Stomach (tissue), 19 donors: ENCODE measurements at places on chromosomes 12 and 14. TPM values are rescaled to one million over a fixed set of nuclear protein-coding genes. Genes with fewer than 3 reads are reported as not detected.

The TUNAR gene
- not detected for total RNA-seq

DNA sequence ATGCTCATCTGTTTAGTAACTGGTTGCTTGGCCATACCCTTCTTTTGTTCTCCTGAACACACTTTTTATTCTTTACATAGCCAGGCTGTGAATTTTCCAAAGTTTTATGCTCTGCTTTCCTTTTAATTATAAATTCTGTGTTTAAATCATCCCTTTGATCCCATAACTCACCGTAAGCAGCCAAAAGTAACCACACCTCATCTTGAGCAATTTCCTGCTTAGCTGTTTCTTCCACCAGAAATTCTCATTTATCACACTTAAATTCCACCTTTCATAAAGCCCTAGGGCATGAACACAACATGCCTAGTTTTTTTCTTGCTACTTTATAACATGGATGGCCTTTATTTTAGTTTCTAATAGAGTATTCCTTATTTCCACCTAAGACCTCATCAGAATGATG lies 510.7 kb downstream of the C12orf50 start:
- DNase-seq = no peak
- no peak overlapping the region for H3K27ac ChIP-seq
- H3K4me1 ChIP-seq = no peaks in the 10 kb centered on the region
- no peaks in the 10 kb centered on the region for H3K27me3 ChIP-seq

DNA sequence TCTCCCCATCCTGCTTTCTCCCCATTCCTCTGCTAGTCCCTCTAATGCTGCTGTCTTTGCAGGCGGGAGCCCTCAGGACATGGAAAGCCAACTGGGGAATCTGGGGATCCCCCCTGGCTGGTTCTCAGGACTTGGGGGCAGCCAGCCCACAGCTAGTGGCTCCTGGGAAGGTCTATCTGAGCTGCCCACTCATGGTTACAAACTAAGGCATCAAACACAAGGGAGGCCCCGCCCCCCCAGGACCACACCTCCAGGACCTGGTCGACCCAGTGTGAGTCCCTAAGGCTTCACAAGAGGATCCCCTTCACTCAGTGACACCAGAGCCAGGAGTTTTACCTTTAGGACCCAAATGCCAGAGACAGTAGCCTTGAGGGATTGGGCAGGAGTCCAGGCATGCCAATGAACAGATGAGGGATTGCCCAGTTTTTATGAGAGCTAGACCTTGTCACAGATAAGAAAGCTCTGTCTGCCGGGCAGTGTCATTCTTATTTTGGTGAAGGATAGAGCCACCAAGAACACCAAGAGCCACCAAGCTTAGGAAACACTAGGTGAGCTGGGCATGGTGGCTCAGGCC lies 8.0 kb upstream of the CPNE6 start:
- DNase-seq = no peak
- no peak overlapping the region for H3K4me3 ChIP-seq
- no peaks in the 10 kb centered on the region for H3K4me1 ChIP-seq
- no peak overlapping the region for H3K27ac ChIP-seq
- no peaks in the 10 kb centered on the region for H3K36me3 ChIP-seq
- no peaks in the 10 kb centered on the region for H3K27me3 ChIP-seq

- H3K4me3 ChIP-seq = no peak overlapping the region
- DNase-seq = peak; percentile 13
- H3K36me3 ChIP-seq = no peaks in the 10 kb centered on the region
- H3K4me1 ChIP-seq = no peaks in the 10 kb centered on the region
- no peak overlapping the region for H3K27ac ChIP-seq
- H3K27me3 ChIP-seq = no peaks in the 10 kb centered on the region
Measured at GRCh38 chr12:39592295-39592694, 27.3 kb downstream of the ABCD2 start.

GRCh38 chr12:38850461-38850860 lies 54.9 kb downstream of the CPNE8 start:
- DNase-seq = no peak
- H3K36me3 ChIP-seq = no peaks in the 10 kb centered on the region
- no peaks in the 10 kb centered on the region for H3K4me1 ChIP-seq
- no peaks in the 10 kb centered on the region for H3K27me3 ChIP-seq

GRCh38 chr12:51942501-51943000 lies 8.9 kb upstream of the ACVR1B start:
- H3K27me3 ChIP-seq = no peaks in the 10 kb centered on the region
- no peak overlapping the region for H3K27ac ChIP-seq
- no peak for DNase-seq
- H3K4me1 ChIP-seq = peaks cover 12% of the 10 kb centered on the region
- no peak overlapping the region for H3K4me3 ChIP-seq
- no peaks in the 10 kb centered on the region for H3K36me3 ChIP-seq

- H3K4me1 ChIP-seq = peaks cover 68% of the 10 kb centered on the region
- H3K27ac ChIP-seq = peak overlapping the region; percentile 92
- DNase-seq = peak; percentile 54
Measured at GRCh38 chr12:111767362-111768158, 827 bp downstream of the ALDH2 start.

DNA sequence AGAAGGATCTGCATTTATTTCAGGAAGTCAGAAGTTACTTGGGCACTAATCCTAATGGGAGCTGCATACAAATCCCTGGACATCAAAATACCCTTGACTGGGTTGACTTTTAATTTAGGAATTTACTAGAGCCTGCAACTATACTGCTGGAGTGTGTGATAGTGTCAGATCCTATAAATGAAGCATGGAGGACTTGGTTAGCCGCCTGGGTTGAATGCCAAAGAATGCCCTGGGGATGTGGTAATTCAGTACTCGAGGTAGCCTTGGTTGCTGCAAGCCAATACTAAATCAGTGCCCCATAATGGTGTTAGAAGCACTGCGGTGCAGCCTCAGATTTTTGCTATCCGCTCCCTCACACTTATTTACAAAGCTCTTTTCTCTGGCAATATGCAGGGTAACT lies 184.9 kb downstream of the CAPZA3 start:
- no peak overlapping the region for H3K4me3 ChIP-seq
- no peaks in the 10 kb centered on the region for H3K27me3 ChIP-seq
- DNase-seq = no peak
- H3K36me3 ChIP-seq = no peaks in the 10 kb centered on the region

The RTL1 gene
- not detected for total RNA-seq

- peak overlapping the region; percentile 20 for H3K27ac ChIP-seq
- DNase-seq = no peak
- peaks cover 52% of the 10 kb centered on the region for H3K36me3 ChIP-seq
- no peaks in the 10 kb centered on the region for H3K27me3 ChIP-seq
Measured at GRCh38 chr12:124371970-124372555, 77.2 kb downstream of the RFLNA start.

DNA sequence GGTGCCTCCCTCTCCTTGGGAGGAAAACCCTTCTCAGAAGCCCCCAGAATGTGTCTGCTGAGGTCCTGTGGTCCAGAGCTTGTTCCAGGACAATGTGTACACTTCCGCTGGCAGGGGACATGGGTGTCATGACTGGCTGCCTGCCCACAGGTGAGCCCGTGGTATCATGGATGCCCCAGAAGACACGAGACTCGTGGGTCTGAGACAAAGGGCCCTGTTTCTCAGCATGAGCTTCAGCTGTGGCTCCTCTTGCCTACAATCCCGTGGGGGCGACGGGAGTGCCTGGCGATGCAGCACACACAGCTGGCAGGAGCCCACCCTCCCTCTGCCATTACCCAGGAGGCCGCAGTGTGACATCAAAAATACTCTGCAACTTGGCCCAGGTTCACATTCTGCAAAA lies 7.0 kb downstream of the TMEM121 start:
- H3K27me3 ChIP-seq = peaks cover 38% of the 10 kb centered on the region
- peaks cover 29% of the 10 kb centered on the region for H3K4me1 ChIP-seq
- H3K36me3 ChIP-seq = no peaks in the 10 kb centered on the region
- no peak for DNase-seq

DNA sequence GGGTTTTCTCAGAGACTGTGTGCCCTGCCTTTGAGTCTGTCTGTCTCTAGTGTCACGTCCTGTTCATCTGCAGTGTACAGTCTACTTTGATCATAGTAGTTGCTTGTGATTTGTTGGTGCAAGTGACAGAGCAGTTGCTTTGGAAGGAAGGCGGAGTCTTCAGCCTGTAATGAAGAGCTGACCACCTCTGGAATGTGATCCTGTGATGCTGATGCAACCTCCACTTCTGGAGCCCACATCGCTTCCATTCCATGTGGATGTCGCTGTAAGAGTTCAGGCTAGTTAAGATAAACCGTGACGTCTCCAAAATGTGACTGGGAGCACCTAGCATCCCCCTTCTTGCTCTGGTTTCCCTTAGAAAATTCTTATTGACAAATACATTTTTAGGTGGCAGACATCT lies 51.8 kb downstream of the PELI2 start:
- no peaks in the 10 kb centered on the region for H3K36me3 ChIP-seq
- peaks cover 53% of the 10 kb centered on the region for H3K4me1 ChIP-seq
- no peaks in the 10 kb centered on the region for H3K27me3 ChIP-seq

DNA sequence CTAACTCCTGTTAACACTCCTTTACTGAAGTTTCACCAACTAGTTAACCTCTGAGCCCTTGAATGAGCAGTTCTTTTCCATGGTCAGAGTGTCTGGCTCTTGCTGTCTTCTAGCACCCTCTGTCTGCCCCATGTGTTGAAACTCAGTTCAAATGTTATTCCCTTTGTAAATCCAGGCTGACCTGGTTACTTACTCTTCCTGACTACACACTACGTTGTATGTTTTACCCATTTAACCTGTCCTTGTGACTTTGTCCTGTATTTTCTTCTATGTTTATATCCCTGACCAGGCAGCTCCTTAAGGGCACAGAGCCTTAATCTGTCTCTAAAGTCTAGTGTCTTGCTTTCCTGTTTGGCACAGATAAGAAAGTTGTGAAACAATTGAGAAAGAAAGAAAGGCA lies 389.0 kb upstream of the RPL10L start:
- no peaks in the 10 kb centered on the region for H3K27me3 ChIP-seq
- no peaks in the 10 kb centered on the region for H3K36me3 ChIP-seq
- no peak overlapping the region for H3K4me3 ChIP-seq
- no peak overlapping the region for H3K27ac ChIP-seq
- DNase-seq = peak; percentile 81
- H3K4me1 ChIP-seq = peaks cover 6% of the 10 kb centered on the region

GRCh38 chr12:101637936-101638335 lies 43.2 kb downstream of the MYBPC1 start:
- no peaks in the 10 kb centered on the region for H3K36me3 ChIP-seq
- H3K27ac ChIP-seq = no peak overlapping the region
- no peak overlapping the region for H3K4me3 ChIP-seq
- peaks cover 11% of the 10 kb centered on the region for H3K4me1 ChIP-seq
- peaks cover 9% of the 10 kb centered on the region for H3K27me3 ChIP-seq
- no peak for DNase-seq
